ENCODE measurements at places on chromosomes 4 and X.

- DNase-seq: no peak
Measured at GRCh38 chr4:38980903-38981676, 51.1 kb downstream of the TMEM156 start.

DNA sequence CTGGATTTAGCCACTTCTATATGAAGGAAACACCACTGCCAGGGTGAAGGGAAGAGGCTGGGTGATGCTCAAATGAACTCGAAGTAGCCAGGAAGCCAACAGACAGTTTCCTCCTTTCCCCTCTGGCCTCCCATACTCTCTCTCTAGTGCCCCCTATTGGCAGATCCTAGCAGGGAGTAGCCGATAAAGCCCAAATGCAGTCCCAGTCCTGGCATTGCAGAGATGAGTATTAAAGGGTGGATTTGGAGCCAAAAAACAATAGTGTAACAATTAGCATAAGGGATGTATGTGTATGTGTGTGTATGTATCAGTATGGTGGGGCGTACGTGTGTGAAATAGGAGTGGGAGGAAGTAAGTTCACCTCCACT is 213.8 kb upstream of the LDB2 start:
- no peak for DNase-seq

DNA sequence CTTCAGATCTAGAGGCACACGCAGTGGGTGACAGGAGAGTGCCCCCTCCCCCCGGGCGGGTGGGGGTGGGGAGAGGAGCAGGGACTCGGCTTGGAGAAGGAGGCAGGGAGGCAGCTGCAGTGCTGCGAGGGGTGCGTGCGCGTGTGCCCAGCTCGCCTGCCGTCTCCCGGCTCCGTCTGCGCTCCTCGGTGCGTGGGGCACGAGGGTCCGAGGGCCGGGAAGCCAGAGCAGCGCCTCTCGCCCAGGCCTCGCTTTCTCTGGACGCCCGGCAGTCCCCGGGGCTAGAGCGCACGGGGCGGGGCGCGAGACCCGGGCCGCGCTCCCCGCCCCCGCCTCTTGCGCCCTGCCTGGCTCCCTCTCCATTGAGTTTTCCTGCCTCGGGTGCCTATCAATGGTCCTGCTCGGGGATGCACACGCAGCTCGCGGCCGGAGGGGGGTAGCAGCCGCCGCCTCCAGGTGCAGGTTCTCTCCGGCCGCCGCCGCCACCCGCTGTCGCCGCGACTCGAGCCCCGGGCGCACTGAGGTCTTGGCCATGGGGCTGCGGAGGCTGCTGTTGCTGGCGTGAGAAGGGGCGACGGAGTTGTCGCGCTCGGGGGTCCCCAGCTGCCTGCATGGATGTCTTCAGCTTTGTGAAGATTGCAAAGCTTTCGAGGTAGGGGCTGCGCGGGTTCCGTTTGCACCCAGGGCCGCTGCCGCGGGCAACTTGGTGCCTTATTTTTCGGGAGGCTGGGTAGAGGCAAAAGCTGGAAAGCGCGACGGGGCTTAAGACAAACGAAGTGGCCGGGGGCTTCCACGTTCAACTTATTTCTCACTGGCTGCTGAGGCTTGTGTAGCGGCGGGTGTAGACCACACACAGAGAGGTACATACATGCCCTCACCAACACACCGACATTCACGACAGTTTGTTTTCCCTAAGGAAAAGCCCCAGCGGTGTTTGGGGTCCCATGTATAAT is at the start of gene FRMPD4:
Gene FRMPD4, plus strand, starts transcription at position 113 of the 953 bp plus-strand sequence. Its CDS starts 499 bp downstream, at position 612.
- DNase-seq: no peak

DNA sequence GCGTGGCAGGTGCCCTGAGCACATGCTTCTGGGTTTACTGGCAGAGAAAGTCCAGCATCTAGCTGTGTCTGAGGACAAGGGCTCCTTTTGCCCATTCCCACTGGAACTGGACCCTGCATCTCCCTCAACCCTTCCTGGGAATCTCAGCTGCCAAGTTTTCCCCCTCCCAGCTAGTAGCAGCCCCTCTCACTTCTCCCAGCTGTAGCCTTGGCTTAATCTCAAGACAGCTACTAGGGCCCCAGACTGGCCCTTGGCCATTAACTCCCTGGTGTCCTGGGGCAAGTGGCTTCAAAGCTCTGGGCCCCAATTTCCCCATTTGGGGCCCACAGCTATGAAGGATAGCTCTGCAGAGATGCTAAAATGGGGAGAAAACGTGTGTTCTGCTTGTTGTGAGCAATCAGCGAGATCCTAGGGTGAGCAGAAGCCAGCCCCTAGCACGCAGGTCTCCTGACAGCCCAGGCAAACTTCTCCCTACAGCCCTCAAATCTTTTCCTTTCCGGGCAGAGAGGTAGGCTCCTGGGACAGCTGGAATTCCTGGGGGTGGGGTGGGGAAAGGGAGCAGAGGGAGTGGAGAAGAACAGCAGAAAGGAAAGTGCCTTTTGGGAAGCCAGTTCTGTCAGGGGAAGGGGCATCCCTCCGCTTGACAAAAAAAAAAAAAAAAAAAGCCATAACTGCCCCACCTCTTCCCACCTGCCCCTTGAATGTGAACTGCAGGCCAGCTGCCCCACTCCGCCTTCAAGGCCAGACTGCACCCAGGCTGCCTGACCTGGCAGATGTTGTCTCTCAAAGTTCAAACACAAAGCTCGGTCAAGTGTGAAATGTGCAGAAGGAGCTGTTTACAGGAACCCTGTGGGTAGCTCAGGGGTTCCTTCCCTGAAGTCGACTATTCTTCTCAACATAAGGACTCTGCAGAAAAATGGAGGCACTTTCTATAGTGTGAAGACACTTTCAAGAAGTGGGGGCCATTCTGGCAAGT is 16.6 kb downstream of the FGD1 start:
- DNase-seq: peak; percentile 10

GRCh38 chr4:12852338-12853307 is 631.5 kb downstream of the RAB28 start:
- peak; percentile 26 for DNase-seq

GRCh38 chr4:38656111-38656510 is 7.9 kb upstream of the KLF3 start:
- DNase-seq: no peak

GRCh38 chrX:129958814-129959492 is 23.5 kb upstream of the BCORL1 start:
- DNase-seq: no peak

- no peak for DNase-seq
Measured at GRCh38 chr4:101230801-101231426, 116.4 kb downstream of the PPP3CA start.

DNA sequence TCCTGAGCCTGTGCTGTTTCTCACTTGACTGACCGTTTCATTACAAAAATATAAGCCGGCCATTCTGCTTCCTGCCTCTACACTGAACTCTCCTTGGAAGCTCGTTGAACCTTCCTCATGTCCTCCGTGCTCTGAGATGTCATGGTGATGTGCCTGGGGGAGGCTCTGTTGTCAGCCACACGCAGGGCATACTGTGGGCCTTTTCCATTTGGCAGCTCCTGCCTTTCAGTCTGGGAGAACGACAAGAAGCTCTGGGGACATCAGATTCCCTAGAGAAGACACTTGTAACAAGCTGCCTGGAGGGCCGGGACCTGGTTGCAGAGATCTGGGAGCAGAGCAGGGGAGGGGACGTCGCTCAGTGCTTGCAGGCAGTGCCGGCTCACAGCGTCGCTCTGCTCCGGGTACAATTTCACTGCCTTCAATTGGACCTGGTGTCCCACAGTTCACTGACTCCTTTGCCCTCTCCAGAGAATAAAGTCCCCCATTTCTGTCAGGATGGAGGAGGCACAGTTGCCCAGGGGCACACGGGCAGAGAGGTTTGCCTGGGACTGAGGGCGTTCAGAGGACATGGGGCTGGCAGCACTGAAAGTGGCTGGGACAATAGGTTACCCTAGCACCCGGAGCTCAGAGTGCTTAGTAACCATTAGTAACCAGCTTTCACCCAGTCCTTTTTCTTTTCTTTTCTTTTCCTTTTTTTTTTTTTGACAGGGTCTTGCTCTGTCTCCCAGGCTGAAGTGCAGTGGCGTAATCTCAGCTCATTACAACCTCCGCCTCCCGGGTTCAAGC is 19.1 kb upstream of the MECP2 start:
- no peak for DNase-seq

- no peak for DNase-seq
Measured at GRCh38 chrX:154138857-154139256, 5.2 kb upstream of the OPN1LW start.

DNA sequence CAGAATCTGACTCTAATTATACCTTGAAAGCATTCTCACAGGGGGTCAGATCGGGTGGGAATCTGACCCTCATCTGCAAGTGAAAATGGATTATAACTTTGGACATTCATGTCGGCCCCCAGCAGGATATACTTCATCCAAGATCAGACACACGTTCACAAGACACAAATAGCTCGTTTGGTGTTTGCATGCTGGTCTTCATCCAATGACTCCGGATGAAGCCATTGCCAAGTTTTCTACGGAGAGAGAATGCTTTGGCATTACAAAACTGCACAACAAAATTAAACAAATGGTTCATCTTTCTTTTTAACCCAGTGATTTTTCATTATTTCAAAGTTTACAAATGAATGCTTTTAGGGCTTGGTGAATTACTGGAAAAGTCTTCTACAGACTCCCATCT is 105.5 kb downstream of the MID1 start:
- no peak for DNase-seq

- DNase-seq: no peak
Measured at GRCh38 chrX:118347131-118347530, 1.2 kb downstream of the WDR44 start.

DNA sequence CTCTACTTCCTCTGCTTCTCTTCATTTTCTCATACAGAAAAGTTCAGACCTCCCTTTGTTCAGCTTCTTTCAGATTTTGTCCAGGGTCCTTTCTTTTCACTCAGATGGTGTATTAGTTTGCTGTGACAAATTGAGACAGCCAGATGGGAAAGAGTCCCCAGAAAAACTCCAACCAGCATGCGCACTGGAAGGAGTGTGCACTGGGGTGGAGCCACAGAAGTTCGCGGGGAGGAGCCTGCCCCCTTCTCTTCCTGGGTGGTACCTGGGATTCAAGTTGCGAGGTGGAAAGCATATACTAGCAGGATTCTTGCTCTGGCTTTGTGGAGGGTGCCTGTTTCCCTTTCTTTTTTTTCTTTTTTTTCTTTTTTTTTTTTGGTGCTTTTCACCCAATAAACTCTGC is 51.6 kb downstream of the SMIM20 start:
- no peak for DNase-seq

DNA sequence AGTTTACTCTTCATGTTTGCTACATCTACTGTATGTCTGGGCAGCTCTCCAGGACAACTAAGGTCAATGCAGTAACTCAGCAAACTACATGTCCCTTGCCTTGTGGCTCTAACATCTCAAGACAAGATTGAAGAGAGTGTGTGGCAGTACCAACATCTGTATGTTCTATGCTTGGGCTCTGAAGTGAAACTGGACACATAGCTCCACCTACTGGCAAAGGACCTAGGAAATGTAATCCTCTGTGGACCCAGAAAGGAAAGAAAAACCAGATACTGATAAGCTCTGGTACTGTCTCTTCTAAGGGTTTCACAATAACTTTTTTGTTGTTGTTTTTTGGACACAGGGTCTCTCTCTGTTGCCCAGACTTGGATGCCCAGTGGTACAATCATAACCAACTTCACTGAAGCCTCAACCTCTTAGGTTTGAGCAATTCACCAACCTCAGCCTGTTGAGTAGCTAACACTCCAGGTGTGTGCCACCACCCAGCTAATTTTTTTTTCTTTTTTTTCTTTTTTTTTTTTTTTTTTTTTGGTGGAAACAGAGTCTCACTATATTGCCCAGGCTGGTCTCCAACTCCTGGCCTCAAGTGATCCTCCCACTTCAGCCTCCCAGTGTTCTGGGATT is 64.1 kb downstream of the QDPR start:
- no peak for DNase-seq

GRCh38 chr4:29900336-29900735 is 819.8 kb upstream of the PCDH7 start:
- no peak for DNase-seq

GRCh38 chr4:124631760-124632159 is 80.8 kb downstream of the ANKRD50 start:
- DNase-seq: no peak

- DNase-seq: no peak
Measured at GRCh38 chr4:45518832-45519231, 605.0 kb downstream of the GABRG1 start.

- DNase-seq: no peak
Measured at GRCh38 chr4:125421547-125421946, 106.8 kb downstream of the FAT4 start.

GRCh38 chr4:5500165-5500564 is 208.2 kb downstream of the EVC2 start:
- no peak for DNase-seq

GRCh38 chrX:49184294-49185281 is 1.6 kb downstream of the PRICKLE3 start:
- DNase-seq: peak; percentile 68

DNA sequence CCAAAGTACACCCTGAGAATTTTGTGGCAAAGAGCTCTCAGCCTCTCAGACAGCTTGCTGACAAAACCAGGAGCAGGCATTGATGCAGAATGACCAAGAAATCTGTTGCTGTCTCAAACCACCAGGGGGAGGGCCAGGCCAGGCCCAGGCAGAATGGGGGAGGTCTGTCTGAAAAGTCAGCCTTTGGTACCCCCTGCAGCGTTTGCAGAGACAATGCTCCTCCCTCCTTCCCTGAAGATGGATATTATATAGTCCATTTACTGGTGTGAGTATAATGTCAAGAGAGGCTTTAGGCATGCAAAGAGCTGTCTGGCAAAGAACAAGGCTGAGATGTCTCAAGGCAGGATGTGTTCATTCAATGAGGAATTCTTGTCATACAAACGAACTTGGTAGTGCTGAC is 52.9 kb upstream of the TRPC5OS start:
- DNase-seq: no peak

DNA sequence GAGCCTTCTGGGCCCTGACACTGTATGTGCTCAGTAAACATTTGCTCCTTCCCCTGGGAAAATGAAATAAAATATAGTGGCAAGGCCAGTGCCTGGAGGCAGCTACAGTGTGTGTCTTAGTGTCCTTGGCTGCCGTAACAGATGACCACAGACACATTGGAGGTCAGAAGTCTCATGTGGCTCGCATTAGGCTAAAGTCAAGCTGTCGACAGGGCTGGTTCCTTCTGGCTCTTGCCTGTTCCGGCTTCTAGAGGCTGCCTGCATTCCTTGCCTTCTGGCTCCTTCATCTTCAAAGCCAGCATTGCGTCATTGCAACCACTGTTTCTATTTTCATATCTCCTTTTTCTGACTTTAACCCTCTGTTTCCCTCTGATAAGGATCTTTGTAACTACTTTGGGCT is 83.6 kb upstream of the STX18 start:
- DNase-seq: no peak

Measured in DMS79 (cell line).